ENCODE measurements at places on chromosomes 2 and 18.
A peak's percentile ranks its signal among the peaks of the same experiment; 100 is the strongest.

DNA sequence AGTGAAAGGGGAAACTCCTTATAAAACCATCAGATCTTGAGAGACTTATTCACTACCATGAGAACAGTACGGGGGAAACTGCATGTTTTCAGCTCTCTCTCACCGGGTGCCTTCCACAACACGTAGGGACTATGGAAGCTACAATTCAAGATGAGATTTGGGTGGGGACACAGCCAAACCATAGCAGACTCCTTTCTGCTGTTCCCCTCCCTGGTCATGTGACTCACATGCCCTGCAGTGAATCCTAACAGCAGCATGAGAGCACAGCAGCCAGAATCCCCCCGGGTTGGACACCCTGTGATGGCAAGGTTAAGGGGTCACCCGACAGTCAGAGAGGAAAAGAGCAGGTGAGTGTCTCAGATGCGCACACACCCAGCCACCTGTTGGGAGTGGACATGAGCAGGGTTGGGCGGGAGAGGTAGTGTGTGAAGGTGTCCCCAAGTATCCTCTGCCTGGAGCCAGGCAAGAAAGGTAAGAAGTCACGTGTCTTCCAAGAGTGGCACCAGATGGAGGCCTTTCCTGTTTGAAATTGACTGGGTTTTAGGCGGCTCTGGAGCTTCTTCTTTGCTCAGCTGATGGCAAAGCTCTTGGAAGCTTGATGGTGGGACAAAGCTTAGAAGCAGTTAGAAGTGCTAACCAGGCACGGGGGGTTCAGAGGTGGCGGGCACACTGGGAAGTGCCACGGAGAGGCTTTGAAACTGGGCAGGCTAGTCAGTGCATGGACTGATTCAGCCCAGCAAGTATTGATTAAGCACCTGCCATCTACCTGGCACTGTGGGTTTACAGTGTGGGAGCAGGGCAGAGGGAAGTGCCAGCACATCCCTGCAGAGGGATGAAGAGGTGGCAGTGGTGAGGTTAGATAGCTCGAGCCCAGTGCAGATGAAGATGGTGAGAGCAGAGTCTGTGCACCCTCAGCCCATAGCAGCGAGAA lies 68.7 kb downstream of the RHOB start:
- DNase-seq = no peak

DNA sequence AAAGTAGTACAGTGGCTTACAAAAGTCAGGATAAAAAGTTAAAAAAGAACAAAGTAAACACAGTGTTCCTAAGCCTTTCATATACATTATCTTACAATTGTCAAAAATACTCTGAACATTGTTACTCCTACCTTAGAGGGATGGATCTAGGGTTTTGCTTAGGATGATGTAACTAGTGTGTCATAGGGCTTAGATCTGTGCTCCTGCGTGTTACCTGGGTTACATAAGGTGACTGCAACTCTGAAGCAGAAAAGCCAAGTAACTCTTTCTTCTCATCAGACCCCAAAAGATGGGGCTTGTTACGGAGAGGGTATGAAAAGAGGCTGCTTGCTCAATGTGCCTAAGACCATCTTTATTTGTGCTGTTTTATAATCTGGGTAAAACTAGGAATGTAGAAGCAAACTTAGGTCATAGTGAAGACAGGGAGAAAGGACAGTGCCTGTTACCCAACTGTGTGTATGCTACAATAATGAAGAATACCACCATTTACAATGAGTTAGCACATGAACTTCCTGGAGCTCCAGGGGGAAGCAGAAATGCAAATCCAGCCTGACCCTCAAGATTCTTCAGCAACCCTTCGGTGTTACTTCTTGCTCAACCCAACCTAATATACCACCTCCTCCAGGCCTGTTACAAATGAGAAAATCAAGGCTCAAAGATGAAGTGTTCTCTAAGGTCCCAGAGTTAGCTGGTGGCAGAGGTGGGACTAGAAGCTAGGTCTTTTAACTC lies 42.0 kb upstream of the STK17B start:
- no peak for DNase-seq

DNA sequence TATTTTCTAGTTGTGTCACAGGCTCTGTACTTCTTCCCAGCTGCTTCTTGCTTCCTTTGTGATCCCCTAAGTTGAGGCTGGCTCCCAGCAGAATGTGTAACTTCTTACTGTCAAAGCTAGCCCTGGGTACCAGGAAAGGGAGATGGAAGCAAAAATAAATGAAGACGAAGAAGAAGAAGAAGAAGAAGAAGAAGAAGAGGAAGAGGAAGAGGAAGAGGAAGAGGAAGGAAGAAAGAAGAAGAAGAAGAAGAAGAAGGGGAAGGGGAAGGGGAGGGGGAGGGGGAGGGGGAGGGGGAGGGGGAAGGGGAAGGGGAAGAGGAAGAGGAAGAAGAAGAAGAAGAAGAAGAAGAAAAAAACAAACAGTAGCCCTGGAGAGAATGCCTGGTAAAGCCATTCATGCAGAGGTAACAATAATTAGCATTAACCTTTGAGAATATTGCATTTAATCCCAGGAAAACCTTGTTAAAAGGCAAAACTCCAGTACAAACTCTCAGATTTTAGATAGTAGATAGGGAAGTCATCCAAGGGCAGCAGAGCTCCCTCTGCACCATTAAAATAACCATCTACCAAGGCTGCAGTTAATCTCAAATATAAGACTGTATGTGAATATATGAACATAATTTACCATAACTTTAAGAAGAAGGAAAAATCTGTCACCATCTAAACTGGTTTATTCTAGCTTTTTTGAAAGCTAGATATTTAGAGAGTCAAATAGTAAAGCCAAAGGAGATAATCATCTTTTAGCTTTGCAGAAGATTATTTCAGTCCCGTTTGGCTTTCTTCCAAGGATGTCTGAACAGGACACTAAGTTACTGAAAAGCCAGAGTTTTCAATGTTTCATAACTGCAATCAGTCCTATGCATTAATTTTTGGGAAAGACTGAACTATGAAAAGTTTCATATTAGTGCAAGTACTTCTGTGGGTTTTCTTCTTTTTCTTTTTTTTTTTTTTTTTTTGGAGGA lies 44.3 kb upstream of the FBXO11 start:
- no peak for DNase-seq

GRCh38 chr2:11773747-11774525 lies 27.5 kb downstream of the LPIN1 start:
- DNase-seq = no peak

DNA sequence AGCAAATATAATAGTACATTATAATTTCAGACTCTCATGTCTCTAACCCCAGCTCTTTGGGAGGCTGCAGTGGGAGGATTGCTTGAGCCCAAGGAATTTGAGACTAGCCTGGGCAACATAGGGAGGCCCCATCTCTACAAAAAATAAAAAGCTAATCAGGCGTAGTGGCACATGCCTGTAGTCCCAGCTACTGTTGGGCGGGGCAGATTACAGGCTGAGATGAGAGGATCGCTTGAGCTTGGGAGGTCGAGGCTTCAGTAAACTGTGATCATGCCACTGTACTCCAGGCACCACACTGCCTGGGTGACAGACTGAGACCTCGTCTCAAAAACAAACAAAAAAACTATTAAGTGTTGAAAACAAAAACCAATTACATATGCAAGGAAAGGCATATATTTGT lies 123.0 kb upstream of the MYO3B start:
- DNase-seq = no peak

DNA sequence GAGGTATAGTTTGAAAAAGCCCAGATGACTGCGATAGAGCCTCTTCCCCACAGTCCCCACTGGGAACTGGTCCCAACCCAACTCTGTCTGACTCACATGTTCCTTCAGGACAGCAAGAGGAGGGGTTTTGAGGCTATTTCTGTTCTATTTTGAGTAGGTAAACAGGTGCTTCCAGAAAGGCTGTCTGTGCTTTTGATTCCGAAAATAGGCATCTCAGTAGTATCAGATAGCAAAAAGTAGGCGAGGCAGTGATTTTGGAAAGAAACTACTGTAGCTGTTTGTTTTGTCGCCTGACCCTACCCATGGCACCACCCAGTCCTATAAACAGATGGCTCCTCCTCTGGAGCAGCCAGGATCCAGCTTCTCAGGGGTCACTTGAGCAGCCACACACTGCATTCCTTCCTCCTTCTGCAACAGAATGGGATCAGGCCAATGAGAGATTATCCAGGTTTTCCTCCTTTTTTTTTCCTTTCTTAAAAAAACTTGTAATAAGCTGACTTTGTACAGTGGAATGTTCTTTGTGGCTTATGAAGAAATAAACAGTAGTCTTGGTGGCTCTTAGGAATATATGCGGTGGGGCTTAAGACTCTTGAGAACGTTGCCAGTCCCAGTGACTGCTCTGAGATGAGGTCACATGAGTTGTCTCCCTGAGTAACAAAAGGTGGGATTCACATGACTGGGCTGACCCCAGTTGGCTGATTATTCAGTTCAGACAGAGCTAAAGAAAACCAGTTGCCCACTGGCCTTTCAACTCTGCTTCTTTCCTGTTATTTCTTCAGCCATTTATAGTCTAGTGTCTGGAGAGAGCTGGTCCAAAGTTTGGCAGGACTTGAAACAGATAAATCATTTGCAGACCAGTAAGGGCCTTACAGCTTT lies 98.6 kb downstream of the KCNS3 start:
- no peak for DNase-seq

DNA sequence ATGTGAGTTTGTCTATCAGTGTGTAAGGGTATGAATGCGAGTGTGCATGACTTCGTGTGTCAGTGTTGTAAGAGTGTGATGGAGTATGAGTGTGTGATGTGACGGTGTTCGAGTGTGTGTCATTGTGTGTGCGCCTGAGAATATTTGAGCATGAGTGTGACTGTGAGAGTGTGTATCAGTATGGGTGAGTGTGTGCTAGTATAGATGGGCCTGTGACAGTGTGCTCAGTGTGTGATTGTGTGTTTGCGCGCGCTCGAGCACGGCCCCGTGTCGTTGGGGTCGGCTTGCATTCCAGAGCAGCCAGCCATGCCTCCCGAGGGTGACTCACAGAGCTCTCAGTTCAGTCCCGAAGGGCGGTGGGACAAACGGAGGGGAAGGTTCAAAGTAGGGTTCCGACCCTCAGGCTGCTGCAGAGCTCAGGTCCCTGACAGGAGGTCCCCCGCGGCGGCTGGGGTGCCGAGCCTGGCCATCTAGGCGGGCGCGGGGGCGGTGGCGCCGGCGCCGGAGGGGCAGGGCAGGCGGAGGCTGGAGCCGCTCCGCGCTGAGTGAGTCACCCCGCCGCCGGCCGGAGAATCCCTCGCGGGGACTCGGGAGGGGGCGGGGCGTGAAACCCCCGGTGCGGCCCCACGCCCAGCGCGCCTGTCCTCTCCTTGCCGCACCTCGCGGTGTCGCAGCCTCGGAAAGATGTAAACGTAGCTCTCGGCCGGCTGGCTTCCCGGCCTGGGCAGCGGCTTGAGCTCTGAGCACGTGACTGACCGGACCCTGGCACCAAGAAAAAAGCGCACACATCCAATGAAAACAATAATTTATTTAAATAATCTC lies 3.8 kb downstream of the DLX2 start:
- DNase-seq = no peak

- peak; percentile 81 for DNase-seq
Observed at GRCh38 chr2:96531872-96532505, 4.6 kb upstream of the ARID5A start.

- DNase-seq = no peak
Observed at GRCh38 chr2:189285962-189286645, 106.5 kb upstream of the COL5A2 start.

DNA sequence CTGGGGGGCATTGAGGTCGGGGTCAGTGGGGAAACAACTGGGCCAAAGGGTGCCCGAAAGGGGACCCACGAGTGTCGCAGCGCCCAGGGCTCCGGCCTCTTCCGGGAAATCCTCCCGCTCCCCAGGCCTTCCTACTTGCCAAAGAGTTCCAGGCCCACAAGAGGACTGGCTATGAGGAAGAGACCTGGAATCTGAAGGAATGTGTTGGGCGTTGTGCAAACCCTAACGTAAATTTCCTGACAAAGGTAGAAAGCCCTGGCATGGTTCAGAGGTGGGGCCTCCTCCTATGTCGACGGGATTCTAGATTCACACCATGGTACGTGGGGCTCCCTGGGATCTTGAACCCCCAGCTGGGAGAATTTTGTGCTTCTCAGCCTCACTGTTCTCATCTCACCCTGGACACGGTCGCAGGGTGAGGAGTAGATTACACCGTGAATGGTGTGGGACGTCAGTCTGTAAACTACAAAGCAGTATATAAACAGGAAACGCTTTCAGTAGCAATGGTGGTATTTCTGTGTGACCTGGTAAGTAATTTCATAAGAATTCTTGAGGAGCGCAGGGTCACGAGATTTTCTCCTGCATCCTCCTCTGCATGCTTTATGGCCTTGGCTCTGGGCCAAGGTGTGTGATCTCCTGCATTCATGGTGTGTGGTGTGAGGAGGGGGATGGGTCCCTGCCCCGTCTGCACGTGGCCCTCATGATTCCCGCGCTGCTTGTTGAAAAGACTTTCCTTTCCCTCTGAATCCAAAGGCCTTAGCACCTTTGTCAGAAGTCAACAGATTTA lies 868 bp downstream of the HSBP1L1 start:
- DNase-seq = no peak

GRCh38 chr2:24707143-24707542 lies 86.0 kb downstream of the PTRHD1 start:
- DNase-seq = no peak

DNA sequence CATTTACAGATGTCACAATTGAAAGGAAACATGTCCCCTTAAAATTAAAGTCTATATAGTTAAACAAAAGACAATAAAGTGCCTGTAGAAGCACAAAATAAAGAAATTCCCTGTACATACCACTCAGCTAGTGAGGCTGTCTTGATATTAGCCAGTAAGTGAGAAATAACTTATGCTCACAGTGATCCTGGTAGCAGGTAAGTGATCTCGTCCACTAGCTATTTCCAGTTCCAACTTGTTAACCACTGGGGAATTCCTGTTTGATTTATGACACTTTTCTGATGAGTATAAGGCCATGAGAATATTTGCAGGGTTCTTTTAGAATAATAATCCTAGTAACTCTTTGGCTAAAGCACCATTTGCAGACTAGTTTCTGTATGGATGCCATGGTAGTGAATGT lies 127.9 kb upstream of the PGAP1 start:
- no peak for DNase-seq

DNA sequence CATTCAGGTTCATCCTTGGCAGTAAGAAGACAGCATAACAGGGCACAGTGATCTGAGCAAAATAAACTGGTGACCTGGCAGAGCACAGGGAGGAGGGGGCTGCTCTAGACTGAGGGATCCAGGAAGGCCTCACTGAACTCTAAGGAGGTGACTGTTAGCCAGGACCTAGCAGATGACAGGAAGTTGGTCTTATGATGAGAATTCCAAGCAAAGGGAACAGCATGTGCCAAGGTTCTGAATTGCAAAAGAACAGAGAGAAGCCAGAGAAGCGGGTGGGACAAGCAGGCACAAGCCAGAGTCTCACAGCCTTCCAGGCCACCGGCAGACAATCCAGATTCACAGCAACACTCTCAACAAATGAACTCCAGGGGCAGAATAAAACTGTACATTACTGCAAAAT lies 152.7 kb upstream of the PTPRM start:
- DNase-seq = no peak

GRCh38 chr2:128727404-128727803 lies 408.7 kb upstream of the HS6ST1 start:
- DNase-seq = no peak

All from effector memory CD4-positive, alpha-beta T cell (primary cell).